ENCODE measurements at places on chromosomes 3 and 15.

- no peak for ATAC-seq
Observed at GRCh38 chr15:44101944-44102343, 93.1 kb downstream of the FRMD5 start.

- ATAC-seq, result peak; percentile 89
Observed at GRCh38 chr3:188153437-188154013, 432 bp upstream of the LPP start.

- no peak for ATAC-seq
Observed at GRCh38 chr15:41984622-41985021, 12.3 kb upstream of the EHD4 start.

- ATAC-seq, result peak; percentile 96
Observed at GRCh38 chr3:138417559-138417982, 16.8 kb upstream of the ESYT3 start.

DNA sequence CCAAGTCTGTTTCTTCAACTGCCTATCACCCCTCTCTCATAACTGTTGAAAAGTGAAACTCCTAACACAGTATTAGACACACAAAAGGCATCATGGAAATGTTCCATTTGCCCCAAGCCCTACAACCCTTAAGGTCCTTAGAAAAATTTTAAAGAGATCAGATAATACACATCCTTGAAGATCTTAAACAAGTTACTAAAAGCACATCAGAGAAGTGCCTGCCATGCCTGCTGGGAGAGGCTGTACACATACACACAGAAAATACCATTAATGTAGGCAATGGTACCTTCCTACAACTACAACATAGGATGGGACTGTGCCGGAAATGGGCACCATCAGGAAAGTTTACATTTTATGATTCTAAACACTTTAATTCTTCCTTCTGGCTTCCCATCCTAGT is 3.3 kb downstream of the ADAM10 start:
- ATAC-seq, result no peak

All from motor neuron (in vitro differentiated cells).